Stimulated activated CD4-positive, alpha-beta T cell treated with anti-CD3 and anti-CD28 coated beads, Interleukin-4, amount 100 ng/mL, for 24 hours (primary cell): ENCODE measurements at places on chromosomes 16 and 17.

DNA sequence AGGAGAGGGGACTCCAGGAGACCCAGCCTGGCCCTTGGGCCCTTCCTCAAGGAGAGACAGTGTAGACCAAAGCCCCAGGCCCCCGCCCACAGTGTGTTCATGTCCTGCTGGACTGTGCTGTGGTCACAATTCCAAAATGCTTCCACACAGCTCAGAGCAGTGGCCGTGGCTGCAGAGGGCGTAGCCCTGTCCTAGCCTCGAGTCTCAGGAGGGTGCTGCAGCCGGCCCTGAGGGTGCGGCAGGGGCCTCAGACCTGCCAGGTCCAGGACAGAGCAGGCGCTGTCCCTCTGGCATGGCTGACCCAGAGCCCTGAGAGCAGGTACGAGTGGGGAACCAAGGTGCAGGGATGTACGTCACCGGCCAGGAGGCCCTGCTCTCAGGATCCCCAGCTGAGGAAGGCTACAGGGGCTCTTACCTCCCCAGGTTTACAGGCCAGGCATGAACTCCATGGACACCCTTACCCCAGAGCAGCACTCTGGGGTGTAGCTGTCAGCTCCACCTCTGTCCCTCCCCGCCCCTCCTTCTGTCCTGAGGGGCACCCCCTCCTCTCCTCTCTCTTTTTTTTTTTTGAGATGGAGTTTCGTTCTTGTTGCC is 7.3 kb downstream of the DBNDD1 start:
- DNase-seq, result no peak

DNA sequence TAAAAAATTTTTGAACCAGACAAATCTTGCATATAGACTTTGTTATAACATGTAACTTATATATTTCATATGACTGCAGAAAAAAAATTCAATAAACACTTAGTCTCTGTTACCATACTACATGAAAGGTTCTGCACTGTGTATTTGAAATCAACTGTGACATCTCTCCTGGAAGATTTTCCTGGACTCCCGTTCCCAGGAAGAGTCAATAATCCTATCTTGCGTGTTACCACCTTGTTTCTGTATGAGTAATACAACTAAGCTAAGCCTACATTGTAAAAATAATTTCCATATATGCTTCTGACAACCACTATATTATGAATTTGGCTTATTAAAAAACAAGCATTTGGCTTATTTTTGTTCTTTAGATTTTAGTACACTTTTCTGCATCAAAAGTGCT is 665.6 kb upstream of the SOX9 start:
- no peak for DNase-seq

DNA sequence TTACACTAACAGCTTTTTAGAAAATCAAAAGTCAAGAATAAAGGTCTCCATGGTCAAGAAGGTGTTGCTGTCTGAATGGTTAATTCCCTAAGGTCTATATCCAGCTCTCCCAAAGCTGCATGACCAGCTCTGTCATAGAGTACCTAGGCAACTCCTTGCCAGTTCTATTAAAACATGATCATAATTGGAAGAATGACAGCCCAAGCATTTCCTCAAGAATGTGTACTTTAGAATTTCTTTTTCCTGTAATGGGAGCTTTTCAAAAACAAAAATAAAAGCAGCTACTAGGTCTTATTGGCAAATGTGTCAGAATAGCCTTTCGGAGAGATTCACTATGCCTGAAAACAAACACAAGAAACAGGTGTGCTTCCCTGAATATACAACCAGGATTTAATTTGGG is 7.9 kb downstream of the SPOP start:
- DNase-seq, result no peak

DNA sequence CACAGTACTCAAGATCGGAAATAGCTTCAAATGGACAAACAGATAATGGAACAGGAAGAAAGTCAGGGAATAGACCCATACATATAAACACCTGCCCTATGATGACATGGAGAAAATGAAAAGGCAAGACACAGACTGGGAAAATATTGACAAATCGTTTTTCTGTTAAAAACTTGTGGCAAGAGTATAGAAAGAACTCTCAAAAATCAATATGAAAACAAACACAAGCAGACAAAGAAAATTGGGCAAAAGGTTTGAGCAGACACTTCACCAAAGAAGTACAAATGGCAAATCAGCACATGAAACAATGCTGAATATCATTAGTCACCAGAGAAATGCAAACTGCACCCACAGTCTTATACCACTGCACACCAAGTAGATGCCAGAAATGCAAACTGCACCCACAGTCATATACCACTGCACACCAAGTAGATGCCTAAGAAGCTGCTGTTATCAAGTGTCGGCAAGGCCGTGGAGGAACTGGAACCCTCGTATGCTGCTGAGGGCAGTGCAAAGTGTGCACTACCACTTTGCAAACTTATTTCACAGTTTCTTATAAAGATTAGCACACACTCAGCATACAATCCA is 123.5 kb upstream of the CHMP6 start:
- peak; percentile 19 for DNase-seq
